Liver (tissue), 10 donors: ENCODE measurements at places on chromosomes 4 and X.

- no peak for DNase-seq
These were observed 37.3 kb upstream of the XAGE1B start for GRCh38 chrX:52553995-52554642.

- DNase-seq = no peak
These were observed 260.5 kb downstream of the RAPGEF2 start for GRCh38 chr4:159363361-159363760.

GRCh38 chrX:109943740-109944092 lies 59.2 kb upstream of the TMEM164 start:
- DNase-seq = no peak

- DNase-seq = no peak
These were observed 160.9 kb downstream of the SMIM20 start for GRCh38 chr4:26074712-26075430.

DNA sequence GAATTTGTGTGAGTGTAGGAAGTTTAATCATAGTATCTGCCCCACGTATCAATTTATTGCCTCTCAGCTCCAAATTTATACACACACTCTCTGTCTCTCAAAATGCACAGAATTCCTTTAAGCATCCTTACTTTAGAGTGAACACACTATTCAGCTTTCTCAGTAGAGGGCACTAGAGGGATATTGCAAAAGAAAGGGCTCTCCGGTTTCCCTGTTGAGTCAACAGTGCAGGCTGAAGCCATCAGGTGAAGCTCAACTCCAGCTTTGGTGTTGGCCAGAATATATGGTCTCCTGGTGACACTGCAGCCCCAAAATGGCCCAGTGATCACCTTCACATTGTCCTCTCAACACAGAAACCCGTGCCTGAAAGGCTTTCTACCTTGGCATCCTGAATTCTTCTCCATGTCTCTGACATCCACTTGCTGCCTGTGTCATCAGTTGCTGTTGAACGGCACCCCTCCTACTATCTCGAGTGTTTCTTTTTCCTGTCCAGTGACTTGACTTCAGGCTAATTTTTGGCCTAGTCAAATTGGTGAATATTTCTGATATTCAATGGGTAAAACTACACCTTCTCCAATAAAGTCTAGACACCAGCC lies 670.5 kb downstream of the GABRG1 start:
- no peak for DNase-seq

DNA sequence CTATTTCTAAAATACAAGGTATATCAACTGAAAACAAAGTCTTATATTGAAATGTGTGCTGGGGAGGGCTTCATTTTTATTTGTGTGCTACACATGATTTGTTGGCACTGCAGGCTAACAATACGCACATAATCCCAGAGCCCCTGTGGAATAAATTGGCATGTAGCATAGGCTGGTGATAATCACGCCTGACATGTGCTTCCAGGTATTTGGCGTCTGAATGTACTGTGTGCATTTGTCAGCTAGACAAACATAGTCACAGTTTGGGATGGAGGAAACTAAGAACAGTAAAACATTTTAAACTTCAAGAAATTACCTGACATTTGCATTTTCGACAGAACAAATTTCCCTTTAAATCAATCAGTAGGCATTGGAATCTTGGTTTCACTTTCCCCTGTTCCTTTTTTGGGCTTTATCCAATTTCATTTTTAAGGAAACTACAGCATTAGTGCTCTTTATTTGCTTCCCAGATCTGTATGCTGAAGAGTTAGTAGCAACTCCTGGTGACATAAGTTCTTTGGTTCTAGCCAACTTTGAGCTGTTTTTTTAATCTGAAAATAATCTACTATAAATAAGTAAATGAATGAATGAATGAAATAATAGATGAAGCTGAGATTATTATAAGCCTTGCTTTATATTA lies 472.3 kb downstream of the PDHA2 start:
- no peak for DNase-seq
